ENCODE measurements at places on chromosomes 5 and 9.

DNA sequence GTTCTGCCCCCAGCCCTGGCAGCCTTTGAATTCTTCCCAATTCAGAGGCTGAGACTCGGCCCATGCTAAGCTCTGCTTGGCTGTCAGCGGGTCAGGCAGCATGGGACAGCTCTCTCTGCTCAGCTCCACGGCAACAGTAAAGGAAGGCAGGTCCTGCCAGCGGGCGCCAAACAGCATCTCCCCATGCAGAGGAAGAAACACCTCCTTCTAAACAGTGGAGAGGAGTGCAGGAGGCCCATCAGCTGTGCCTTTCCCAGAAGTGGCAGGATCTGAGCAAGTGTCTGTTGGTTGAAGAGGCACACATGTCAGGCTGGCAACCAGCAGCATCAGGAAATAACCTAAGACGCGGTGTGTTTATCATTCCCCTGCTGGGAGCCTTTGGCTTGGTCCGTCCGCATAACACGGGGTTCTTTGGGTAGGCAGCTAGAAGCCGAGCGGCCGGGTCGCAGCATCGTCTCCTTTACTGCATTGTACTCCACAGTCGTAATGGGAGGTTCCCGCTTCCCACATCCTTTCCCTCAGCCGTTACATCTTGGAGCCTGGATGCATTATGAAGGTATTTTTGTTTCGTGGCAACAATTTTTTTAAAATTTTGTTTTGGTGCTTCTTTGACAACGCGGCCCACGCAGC is 42.7 kb upstream of the NCS1 start:
- no peak for DNase-seq

DNA sequence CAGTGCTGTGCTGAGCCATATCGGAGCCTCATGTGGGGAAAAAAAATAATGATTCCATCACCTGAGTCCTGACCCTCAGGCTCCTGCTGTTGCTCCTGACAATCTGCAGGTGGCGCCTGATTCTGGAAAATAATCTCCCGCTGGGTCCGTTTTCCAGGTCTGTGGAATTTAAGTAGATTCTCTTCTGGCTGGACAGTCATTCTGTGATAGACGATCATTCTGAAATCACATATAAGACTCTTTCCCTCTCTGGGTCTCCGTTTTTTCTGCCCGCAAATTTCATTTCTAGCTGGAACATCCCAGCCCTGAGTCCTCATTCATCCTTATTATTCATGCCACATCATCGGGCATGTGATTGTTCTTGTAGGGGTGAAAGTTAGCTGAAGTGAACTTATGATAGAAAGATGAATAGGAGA is 22.1 kb upstream of the STXBP1 start:
- peak; percentile 60 for DNase-seq

DNA sequence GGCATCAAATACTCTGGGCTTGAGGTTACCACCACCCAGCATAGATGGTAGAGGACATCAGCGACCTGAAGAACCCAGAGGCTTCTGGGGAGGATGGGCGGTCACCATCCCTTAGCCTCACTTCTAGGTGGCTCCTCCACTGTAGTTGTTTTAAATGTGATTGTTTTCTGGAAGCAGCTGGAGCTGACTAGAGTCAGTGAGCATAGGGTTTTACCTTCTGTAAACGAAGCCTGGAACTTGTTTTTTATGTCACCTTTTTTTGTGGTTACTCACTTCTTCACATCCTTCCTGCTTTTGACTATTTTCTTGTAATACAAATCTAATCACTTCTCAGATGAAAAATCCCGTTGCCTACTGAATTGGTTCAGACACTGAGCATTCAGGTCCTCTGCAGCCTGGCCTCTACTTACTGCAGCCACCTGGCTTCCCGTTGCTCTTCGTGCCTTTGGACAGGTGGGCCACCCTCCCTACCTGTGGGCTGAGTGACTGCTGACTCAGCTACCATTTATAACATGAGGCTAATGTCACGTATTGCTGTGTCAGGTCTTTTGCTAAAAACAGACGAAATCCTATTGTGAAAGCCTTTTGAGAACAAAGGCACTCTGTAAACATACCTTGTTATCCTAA is 167.8 kb downstream of the MAN2A1 start:
- DNase-seq: no peak

DNA sequence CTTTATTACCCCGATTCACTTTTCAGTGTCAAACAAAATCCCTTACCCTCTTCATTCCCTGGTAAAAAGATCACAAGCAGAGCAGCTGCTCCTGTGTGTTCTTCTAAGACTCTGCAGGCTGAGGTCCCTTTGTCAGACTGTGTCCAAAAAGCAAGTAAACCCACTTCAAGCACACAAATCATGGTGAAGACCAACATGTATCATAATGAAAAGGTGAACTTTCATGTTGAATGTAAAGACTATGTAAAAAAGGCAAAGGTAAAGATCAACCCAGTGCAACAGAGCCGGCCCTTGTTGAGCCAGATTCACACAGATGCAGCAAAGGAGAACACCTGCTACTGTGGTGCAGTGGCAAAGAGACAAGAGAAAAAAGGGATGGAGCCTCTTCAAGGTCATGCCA is 34.5 kb downstream of the CREBRF start:
- DNase-seq: no peak

DNA sequence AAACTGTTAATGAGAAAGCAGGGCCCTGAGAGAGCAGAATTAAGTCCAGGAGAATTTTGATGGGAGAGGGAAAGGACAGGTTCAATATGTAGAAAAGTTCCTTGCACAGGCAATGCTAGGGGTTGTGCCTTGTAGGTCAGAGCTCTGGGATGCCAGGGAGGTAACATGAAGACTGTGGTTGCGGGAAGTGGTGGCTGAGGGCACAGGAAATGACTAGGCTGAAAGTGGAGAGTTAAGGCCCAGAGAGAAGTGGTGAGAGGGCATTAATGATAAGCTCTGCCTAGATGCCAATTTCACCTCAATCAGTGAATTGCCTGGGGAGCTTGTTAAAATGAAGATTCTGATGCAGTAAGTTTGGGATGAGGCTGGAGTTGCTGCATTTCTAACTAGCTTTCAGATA is 31.5 kb upstream of the PPP3R2 start:
- DNase-seq: no peak

GRCh38 chr5:9408964-9409363 is 136.9 kb downstream of the SEMA5A start:
- no peak for DNase-seq

GRCh38 chr9:115398313-115398650 is 280.3 kb upstream of the TNC start:
- no peak for DNase-seq

- no peak for DNase-seq
These were observed 313.0 kb upstream of the CDH6 start for GRCh38 chr5:30880514-30880913.

DNA sequence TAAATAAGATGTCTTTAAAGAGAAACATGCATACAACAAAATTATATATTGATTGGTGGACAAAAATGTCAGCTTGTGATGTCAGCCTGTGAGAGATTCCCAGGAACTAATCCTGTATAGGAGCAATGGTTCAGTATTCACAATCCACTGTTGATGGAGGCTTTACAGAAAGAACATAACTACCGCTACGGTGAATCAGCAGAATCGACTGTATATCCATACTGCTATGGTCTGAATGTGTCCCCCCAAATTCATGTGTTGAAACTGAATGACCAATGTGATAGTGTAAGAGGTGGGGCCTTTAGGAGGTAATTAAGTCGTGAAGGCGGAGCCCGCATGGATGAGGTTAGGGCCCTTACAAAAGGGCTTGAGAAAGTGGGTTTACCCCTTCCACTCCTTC is 40.4 kb upstream of the TBC1D2 start:
- DNase-seq: no peak

GRCh38 chr5:123007182-123007581 is 29.3 kb downstream of the PPIC start:
- DNase-seq: no peak

DNA sequence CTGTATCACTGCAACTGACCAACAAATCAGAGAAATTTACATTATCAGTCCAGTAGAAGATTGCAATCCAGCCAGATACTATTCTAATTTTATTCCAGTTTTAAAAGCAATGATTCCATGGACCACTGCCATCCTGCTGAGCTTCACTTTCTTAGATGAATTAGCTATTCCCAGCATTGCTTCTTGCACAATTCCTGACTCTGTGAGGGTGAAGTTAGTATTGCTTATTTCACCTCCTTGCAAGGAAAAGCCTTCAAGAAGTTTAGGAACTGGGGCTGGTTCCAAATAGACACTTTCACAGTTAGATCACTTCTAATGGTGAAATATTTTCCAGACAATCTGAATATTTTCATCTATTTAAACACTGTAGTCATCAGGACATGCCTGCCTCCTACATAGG is 338.6 kb upstream of the TNC start:
- no peak for DNase-seq

GRCh38 chr9:93086447-93087224 is 9.4 kb upstream of the CARD19 start:
- no peak for DNase-seq

DNA sequence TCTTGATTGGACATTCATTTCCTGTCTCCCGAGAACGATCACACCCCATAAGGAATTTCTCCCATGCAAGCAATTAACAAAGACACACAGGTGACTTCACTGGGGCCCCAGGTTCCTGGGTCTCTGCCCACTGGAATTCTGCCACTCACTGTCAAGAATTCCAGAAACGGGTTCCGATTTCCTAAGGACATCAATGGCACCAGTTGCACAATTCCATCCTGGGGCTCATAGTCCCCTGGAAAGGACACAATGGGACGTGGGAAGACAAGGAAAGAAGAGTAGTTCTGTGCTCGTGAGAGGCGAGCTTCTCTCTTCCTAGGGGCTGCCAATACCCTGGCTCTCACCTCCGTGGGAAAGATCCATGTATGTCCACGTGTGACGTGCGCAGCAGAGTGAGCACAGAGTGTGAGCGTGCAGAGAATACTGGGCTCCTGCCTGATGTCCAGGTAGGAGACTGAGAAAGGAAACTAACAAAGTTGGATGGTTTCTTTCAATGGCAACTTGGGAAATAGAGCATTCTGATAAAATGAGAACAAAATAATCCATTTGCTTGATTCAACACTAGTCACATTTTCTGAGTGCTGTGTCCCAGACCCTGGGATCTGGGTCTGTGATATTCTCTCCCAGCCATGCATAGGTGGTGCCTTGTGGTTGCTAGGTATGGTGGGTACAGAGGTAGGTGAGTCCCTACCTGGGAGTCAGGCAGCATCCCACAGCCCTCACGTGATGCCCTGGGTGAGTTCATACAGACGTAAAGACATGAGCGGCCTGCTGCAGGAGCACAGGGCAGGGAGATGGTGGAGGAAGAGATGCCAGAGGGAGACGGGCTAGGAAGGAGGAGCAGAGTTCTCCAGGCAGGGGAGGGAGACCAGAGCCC is 159.8 kb downstream of the COL23A1 start:
- no peak for DNase-seq

GRCh38 chr9:133991214-133991921 is 756 bp downstream of the VAV2 start:
- DNase-seq: peak; percentile 29

DNA sequence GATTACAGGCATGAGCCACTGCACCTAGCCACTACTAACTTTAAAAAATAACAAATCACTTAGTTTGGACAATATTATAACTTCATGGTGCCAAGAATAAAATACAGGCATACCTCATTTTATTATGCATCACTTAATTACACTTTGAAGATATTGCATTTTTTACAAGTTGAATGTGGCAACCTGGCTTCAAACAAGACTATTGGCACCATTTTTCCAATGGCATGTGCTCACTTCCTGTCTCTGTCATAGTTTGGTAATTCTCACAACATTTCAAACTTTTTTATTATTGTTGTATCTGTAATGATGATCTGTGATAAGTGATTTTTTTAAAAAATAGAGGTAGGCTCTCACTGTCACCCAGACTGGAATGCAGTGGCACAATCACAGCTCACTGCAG is 49.9 kb upstream of the ERBIN start:
- DNase-seq: no peak

GRCh38 chr5:15885156-15885555 is 294.4 kb downstream of the MARCHF11 start:
- DNase-seq: no peak

DNA sequence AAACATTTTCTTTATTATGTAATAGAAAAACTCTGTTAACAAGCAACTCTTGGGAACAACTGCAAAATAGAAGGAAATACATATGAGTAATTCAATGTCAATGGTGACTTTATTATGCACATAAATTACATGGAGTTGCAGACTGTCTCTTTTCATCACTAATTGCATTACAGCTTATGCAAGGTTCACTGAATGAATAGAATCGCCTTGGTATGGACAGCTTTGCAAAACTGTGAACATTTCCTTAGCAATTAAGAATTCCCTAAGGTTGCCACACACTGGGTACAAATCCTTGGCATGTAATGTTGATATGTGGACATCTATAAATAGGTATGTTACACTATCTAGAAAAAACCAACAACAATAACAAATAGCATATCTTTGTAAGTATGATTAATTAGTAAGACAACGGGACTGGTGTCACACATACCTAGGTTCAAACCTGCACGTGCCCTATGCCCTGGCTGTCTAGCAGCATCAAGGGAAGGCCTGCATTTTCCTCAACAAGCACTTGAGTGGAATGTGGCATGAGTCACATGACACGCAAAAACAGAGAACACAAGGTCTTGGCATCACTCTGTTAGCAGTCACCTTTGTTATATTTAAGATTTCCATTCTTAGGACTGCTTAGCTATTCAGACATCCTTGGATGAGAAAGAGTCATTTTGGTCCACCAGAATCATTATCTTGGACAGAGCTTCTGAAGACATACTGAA is 263.9 kb downstream of the CTNND2 start:
- no peak for DNase-seq

- DNase-seq: no peak
These were observed 1049.0 kb downstream of the PTPRD start for GRCh38 chr9:9563817-9564216.

DNA sequence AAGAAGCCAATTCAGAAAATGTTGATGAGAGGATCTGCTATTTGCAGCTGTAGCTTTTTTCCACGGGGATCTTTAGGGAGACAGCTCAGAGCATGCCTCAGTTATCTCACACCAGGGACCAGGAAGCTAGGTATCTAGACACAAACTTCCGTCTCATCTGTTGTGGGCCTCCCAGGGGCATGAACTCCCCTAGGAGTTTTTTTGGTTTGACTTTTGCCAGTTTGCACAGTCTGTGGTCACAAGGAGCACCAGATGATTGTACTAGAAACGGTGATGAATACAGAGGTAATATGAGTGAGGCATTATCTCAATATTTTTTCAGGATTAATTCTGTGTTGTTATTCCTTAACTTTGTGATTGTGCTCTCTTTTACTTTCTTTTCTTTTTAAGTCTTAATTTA is 533.2 kb upstream of the SEMA6A start:
- no peak for DNase-seq

DNA sequence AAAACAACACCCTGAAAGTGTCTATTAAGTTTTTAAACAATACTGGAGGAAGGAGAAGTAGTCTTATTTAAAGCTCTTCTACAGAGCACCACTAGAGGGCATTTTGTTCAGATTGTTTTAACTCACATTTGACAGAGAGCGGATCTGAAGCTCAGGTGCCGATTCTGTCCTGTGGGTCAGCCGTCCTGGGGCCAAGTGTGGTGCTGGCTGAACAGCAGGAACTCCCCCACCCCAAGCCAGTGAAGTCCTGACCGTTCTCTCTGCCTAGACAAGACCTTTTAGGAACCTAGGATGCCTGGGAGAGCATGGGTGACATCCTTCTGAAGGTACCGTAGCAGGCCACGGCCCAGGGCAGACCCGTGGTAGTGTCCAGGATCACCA is 3.9 kb downstream of the EXOC3 start:
- no peak for DNase-seq

Data from hypothalamus (tissue), 51 donors.